ENCODE measurements at places on chromosomes 1 and 21. TPM values are rescaled to one million over a fixed set of nuclear protein-coding genes. Genes with fewer than 3 reads are reported as not detected.

The KRTAP22-1 gene
- not detected for total RNA-seq

The NBPF6 gene
- total RNA-seq, result not detected

The LAD1 gene
- total RNA-seq, result 3.8 TPM

The NHLH1 gene
- total RNA-seq, result 2.7 TPM

The SPRR3 gene
- not detected for total RNA-seq

The HIPK1 gene
- total RNA-seq, result 83.2 TPM

The CRNN gene
- total RNA-seq, result not detected

The PRR9 gene
- total RNA-seq, result not detected

The ZYG11A gene
- 0.38 TPM for total RNA-seq

The ELAPOR1 gene
- total RNA-seq, result 7.4 TPM

The S100A7 gene
- not detected for total RNA-seq

The NUF2 gene
- 14.2 TPM for total RNA-seq

The PLPPR4 gene
- total RNA-seq, result 39.2 TPM

The ZNF648 gene
- total RNA-seq, result 0.71 TPM

The PAQR6 gene
- 4.6 TPM for total RNA-seq

The FABP3 gene
- total RNA-seq, result 27.0 TPM

The ANKRD34A gene
- 1.2 TPM for total RNA-seq

The S100A4 gene
- 77.8 TPM for total RNA-seq

The FCRLA gene
- not detected for total RNA-seq

The GUCA2B gene
- total RNA-seq, result not detected

The MYBPH gene
- total RNA-seq, result 4.5 TPM

The UBIAD1 gene
- 17.9 TPM for total RNA-seq

The CHRM3 gene
- total RNA-seq, result 22.9 TPM

The TAF13 gene
- total RNA-seq, result 46.1 TPM

The S100A10 gene
- total RNA-seq, result 71.2 TPM

The CRYAA gene
- total RNA-seq, result 23.1 TPM

The LCE1C gene
- total RNA-seq, result not detected

The NKAIN1 gene
- 12.1 TPM for total RNA-seq

The OR2L2 gene
- total RNA-seq, result 0.88 TPM

The C4BPB gene
- total RNA-seq, result 0.60 TPM

The FAM3B gene
- total RNA-seq, result 0.38 TPM

The SYT6 gene
- 10.3 TPM for total RNA-seq

The LRRN2 gene
- total RNA-seq, result 20.6 TPM
